ENCODE measurements at places on chromosomes 4 and X.

GRCh38 chr4:147219145-147219544 lies 261.8 kb upstream of the EDNRA start:
- DNase-seq, result no peak

GRCh38 chrX:80879916-80880315 lies 70.2 kb upstream of the BRWD3 start:
- no peak for DNase-seq

DNA sequence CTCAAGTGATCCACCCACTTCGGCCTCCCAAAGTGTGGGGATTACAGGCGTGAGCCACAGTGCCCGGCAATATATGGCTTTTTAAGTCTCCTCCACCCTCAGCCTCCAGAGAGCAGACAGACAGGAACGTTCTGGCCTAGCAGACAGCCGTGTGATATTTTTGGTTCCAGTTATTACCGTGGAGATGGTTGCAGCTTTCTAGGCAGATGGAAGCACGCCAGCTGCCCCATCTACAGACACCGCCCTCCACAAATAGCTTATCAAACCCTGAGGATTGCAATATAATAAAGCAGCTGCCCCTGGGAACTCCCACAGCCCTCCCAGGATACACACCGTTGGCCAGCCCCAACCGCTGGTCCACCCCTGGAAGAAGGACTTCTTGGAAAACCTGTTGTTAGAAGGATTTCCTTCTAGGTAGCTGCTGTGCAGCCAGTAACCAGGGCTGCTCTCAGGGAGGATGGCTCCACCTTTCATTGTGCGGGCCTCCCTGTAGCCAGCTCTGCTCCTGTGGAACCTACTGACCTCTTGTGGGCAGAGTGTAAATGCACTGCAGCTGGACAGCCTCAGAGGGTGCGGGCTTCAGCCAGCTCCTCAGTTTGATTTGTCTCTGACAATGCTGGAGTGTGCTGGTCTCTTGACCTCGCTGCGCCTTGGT lies 44.0 kb downstream of the SLC25A5 start:
- peak; percentile 73 for DNase-seq

DNA sequence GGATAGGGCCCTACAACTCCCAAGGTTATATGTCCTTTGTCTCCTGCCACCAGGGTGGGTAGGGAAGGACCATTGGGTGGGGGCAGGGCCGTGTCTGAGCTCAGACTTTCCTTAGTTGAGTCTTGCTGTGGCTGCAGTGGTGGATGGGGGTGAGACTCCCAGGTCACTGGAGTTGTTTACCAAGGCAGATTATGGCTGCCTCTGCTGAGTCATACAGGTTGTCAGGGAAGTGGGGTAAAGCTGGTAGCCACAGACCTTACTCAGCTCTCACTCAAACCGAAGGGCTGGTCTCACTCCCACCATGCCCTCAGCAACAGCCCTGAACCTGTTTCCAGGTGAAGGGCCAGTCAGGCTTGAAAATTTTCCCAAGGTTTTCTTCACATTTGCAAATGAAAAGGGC lies 58.8 kb upstream of the FAAH2 start:
- no peak for DNase-seq

- no peak for DNase-seq
Measured at GRCh38 chrX:48090123-48090522, 18.7 kb upstream of the ZNF630 start.

DNA sequence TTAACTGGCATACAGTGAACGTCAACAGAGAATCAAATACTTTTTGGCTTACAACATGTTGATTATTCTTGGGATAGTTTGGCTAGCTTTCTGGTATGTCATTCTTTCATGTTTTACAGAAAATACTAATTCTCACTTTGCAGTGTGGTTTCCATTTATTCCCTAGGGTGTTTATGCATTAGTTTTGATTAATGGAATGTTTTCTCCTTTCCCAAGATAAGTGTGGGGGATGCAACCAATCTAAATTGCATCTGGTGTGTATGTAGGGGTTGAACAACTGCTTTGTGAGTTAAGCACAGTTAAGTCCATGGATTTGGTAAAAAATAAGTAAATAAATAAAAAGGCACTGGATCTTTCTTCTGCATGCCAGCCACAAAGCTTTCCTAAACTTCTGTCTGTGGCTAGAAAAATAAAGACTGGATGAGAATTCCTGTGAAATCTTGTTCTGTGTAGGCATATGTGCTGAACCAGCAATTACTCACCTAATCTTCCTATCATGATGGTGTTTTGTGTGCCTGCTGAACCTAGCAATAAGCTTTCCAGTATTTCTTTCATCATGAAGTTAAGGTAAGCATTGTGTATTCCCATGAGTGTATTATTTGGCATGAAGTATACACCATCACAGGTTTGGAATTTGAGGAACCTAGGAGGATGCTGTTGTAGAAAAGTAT lies 50.6 kb upstream of the TENM3 start:
- no peak for DNase-seq

DNA sequence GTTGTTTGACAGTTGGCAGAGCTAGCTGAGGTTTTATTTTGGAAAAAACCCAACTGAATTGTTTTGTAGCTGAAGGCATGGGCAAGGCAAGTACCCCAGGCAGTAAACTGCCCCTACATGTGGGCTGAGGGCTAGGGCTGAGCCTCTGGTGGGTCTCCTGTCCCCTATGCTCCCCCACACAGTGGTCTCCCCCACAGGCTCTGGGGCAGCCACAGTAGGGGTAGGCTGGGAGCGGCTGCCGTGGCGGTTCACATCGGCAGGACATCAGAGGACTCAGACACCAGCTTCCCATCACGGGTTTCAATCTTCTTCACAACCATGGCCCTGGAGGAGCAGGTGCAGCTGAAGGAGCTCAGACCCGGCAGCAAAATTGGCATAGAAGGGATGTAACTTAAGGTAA lies 10.7 kb upstream of the ALAS2 start:
- DNase-seq, result no peak

DNA sequence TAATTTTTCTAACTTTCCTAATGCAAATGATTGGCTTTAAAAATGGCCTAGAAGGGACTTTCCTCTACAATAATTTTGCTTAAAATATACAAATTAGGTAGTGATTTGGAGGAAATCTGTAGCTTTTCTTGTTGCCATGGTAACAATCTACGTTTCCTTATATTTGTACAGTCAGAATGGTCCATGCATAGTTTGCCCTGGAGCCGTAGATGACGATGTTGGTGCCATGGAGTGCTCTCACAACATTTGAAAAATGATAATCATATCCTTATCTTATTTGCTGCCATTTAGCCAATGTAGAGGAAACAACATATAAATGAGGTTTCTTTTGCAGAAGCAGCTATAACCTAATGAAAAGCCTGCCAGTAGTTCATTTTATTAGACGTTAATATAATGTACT lies 89.0 kb upstream of the NMU start:
- DNase-seq, result no peak

DNA sequence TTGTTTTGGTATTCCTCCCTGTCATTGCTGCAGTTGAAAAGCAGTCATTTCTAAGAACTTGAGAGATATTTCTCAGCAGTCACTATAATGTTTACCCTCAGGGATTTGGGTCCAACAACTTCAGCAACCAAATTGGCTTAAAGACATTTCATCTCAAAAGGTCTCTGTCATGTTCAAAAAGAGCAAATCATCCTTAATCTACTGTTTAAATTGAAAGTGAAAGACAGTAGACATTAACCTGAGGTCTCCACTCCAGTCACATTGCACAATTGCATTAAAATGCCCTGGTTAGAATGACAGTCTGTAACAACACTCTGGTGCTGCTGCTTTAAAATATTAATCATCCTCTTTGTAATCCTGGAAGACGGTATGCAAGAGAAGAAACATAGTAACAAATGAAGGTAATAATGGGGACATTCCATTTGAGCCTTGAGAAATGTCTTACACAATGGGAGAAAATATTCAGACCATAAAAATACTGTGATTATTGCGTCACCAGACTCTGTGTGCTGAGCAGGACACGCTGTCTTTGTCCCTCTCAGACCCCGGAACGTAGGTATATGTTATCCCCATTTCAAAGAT lies 90.2 kb upstream of the UNC5C start:
- no peak for DNase-seq

- DNase-seq, result no peak
Measured at GRCh38 chr4:57065730-57066482, 44.3 kb downstream of the IGFBP7 start.

DNA sequence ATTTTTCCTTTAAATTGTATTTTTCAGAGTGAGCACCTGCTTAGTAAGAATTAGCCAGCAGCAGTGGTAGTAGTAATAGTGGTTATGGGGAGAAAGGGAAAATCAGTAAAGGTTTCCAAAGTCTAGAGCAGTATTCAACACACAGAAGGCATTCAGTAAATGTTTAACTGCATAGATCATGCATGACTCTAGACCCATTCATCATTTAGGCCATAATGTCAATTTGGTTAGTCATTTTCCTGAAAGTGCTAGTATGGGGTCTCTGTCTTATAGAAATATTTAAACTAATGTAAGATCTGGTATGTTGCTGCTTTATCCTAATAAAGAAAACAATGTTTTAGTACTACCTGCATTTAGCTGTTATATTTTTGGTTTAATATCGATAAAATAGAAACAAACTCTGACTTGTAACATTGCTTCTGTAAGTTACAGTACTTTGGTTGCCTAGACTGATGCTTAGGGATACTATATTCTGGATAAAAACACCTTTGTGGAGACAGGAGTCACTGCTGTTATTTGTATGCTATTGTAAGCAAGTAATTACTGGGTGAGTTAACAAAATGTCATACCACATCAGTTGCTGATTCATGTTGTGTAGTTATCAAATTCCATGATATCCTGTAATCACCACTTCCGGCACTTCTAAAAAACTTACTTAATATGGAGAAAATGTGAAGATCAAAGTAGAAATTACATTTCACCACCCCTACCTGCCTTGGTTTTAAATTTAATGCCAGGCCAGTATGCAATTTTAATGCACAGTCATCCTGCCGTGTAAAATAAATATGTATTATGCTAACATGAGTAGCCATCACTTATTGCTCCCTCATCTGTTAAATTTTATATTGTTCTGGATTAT lies 115.8 kb upstream of the BMPR1B start:
- DNase-seq, result no peak

DNA sequence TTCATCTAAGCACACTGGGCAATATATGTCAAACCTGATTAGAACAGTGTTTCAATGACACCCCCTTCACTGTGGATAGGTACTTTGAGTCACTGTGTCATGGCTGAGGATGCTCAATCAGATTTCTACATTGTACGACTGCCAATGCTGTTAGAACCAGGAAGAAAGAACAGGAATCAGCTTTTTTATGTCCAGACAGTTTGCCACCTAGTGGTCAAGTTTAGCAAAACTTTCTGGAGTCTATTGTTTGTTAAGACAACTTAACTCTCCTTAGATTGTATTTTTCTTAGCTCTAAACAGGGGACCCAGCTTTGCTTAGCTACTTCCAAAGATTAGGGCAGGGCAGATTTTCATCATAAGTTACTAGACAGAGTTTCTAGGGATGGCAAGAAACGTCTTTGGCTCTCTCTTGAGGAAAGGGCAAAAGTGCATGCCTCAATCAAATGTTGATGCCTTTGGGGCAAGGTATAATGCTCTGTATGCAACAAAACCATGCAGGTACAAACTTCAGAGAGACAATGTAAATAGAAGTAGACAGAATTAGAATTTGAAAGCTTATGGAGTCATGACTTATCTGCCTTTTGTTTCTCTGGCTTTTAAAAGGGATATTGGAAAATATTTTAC lies 40.5 kb upstream of the BMP3 start:
- DNase-seq, result no peak

GRCh38 chr4:172412851-172413580 lies 599.8 kb downstream of the GALNTL6 start:
- no peak for DNase-seq

DNA sequence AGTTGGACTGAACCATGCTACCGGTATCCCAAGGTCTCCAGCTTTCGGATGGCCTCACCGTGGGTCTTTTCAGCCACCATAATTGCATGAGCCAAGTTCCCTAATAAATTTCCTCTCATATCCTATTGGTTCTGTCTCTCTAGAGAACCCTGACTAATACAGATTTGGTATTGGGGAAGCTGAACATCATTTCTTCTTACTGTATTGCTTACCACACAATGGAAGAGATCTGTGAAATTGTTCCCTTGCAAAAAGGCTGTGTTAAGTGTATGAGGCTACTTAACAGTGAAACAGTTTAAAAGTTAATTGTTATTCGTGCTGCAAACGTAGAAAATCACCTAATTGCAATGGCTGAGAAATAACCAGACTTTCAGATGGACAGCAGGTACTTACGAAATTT lies 34.0 kb downstream of the PLAC8 start:
- DNase-seq, result no peak
